CD4-positive, alpha-beta T cell treated with Interleukin-10 for 1 hour (primary cell): ENCODE measurements at places on chromosomes 5 and 9.
A peak's percentile ranks its signal among the peaks of the same experiment; 100 is the strongest.

DNA sequence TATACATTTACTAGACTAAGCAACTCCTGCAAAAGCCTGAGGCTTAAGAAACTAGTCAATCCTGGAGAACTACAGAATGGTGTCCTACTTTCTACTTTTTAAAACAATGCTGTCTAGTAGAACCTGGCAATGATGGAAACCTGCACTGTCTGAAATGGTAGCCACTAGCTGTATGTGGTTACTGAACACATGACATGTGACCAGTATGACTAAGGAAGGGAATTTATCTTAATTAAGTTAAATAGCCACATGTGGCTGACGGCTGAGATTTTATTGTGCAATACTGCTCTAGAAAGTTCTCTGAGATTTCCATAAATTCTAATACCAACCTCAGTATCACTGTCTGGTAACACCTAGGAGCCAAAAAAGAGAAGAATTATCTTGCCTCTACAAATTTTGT is 44.9 kb upstream of the RAPGEF6 start:
- no peak for DNase-seq

- DNase-seq = no peak
Measured at GRCh38 chr5:159913048-159913447, 3.2 kb upstream of the ADRA1B start.

DNA sequence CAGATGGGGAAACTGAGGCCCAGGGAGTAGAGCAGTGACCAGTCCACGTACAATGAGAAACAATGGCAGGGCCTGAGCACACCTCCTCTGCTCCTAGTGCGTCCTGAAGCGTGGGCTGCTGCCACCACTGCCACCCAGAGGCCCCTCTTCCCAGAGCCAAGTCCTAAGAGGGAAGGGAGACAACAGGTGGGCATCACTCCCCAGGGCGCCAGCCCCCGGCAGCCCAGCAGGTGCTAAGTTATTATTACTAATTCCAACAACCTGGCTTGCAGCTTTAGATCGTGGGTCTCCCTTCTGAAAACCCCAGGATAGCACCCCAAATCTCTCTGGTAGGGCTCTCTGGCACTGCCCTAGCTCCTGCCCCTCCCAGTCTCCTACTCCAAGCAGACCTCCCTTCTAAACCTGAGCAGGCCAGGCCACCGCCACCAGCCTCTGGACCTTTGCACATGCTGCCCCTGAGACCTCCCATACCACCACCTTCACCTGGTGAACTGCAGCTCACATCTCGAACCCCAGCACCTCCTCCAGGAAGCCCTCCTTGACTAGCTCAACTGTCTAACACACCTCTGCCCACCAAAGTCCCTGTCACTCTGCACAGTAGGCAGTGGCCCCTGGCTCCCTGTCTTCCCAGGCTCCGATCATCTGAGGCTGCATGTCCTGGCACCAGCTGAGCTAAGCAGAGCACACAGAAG is 65.8 kb downstream of the VAV2 start:
- DNase-seq = no peak

GRCh38 chr5:9483243-9483642 is 62.6 kb downstream of the SEMA5A start:
- DNase-seq = no peak

- no peak for DNase-seq
Measured at GRCh38 chr5:36605241-36605640, 1.2 kb upstream of the SLC1A3 start.

GRCh38 chr9:33850267-33850629 is 33.3 kb downstream of the UBE2R2 start:
- no peak for DNase-seq

- DNase-seq = no peak
Measured at GRCh38 chr9:127021664-127022363, 100.6 kb downstream of the ANGPTL2 start.

DNA sequence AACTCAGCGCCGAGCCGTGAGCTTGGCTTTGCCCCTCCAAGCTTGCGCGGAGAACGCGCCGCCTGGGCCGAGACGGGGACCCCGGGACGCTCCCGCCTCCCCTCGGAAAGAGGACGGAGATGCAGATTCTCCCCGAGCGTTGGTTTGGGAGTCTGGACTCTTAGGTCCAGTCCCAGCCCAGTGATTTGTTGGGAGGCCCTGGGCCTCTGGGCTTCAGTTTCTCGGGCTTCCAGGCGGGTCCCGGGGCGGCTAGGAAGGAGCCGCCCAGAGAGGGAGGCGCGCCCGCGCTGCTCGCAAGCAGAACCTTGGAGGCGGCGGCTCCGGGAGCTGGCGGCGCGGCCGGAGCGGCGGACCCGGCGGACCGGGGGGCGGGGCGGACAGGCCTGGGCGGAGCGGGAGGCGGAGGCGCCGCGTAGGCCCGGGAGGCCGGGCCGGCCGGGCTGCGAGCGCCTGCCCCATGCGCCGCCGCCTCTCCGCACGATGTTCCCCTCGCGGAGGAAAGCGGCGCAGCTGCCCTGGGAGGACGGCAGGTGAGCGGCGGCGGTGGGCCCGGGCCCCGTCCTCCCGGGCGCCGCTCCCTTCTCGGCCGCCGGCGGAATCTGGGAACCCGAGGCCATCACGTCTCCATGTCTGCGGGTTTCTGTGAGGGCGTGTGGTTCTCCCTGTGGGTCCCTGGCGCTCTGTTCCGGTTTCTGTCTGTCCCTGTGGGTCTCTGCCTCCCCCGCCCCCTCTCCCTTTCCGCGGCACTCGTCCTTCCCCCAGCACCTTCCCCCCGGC is at the start of gene B4GALT7:
Gene B4GALT7 (plus strand): TSS at position 402 of the 777 bp plus-strand sequence. CDS start 79 bp downstream, at position 481.
- peak; percentile 82 for DNase-seq

- DNase-seq = peak; percentile 34
Measured at GRCh38 chr5:179974946-179975712, 67.4 kb upstream of the TBC1D9B start.

DNA sequence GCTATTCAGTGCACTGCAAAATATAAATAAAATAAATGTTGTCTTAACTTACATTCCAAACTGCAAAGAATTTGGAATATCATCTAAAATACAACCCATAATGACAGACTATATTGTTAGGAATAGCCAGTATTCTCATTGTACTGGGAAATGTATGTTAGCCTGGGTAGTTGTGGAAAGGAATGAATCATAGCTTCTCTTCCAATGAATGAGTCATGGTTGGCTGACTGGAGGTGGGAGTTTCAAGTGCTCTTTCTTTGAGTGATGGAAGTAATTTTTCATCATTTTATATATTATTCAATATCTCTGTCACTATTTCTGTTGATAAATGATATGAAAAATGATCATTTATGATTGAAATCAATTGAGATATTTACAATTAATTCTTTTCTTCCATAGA is 158.6 kb upstream of the ARRDC3 start:
- no peak for DNase-seq

- no peak for DNase-seq
Measured at GRCh38 chr5:2453781-2454180, 297.7 kb downstream of the IRX2 start.

GRCh38 chr5:165325221-165325620 is 1819.8 kb downstream of the MAT2B start:
- DNase-seq = no peak

- DNase-seq = no peak
Measured at GRCh38 chr5:59069438-59070079, 486.7 kb downstream of the RAB3C start.

DNA sequence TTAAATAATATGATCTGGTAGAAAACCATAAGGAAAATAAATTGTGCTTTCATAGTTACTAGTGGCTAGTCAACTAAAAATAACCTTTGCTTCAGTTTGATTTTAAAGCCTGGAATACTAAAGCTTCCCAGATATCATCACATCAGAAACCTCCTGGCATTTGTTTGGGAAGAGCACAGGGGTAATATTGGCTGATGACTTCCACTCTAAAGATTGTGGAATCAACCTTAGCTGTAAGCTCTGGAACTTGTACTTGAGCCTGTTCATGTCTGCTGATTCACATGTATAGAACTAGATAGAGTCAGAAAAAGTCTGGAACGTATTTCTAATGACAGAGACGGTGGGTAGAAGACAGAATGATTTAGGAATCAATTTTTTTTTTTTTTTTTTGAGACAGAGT is 345.0 kb downstream of the CWC27 start:
- DNase-seq = no peak

DNA sequence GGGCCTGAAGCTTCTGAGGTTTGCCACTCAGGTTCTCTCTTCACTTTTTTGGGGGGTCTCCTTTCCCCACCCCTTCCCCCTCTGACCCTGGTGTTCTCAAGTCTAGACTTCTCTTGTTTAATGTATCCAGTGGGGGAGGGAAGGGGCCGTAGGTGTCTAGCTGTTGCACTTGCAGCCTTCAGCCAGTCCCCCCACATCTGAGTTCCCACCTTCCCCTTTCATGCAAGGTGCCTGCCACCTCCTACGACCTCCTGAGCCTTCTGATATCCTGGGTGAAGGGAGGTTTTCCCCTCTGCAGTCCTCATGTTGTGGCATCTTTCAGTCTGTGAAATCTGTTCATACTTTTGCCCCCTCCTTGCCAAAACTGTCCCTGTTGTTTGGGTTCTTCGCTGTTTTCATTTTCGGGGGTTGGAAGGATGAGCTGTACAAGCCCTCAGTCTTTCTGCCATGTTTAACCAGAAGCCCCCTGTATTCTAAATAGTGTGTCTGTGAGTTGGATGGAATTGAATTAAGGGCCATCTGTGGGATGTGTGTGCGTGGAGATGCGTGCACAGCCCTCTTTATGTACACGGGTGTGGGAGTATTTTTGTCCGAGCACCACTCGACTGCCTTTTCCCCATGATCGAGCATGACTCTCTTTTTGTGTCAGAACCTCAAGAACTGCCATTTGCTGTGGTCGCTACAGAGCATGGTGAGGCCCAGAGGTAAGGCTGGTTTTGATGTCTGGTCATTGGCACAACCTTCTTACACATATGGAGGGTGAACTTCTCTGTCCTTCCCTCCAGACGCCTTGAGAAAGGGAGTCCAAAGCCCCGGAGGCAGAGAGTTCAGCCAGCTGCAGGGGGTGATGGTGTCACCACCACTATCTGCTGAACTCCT is 23.6 kb downstream of the PRRC2B start:
- DNase-seq = no peak

DNA sequence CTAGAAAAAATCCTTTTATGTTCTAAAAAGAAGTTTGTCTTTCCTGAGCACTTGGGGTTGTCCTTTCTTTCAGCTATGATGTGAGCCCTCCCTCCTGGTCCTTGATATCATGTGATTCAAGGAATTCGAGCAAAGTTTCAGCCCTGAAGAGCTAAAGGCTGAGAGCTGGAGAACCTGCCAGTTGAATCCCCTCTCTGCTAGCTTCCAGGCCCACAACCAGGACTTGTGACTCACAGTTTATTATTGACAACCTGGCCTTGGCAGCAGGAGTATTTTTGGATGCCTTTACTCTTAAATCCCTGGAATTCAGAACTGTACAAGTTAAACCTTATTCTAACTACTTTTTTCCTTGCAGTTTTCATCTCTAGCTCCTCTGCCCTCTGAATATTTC is 182.8 kb downstream of the SPOCK1 start:
- no peak for DNase-seq

DNA sequence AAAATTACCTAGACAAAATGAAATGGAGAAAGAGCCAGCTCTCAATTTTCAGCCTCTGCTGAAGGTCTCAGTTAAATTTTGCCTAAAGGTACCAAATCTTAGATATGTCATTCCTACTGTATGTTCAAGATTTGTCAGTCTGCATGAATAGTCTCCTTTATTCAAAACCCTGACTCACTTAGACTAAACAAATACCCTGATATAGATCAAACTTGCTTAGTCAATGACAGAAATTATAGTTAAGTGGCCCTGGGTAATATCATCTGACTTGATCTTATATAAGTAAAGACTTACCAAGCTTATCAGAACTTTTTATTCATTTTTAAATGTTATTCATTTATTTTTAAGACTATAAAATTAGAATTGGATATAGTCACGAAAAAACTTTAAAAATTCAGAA is 12.2 kb downstream of the MEGF9 start:
- no peak for DNase-seq

DNA sequence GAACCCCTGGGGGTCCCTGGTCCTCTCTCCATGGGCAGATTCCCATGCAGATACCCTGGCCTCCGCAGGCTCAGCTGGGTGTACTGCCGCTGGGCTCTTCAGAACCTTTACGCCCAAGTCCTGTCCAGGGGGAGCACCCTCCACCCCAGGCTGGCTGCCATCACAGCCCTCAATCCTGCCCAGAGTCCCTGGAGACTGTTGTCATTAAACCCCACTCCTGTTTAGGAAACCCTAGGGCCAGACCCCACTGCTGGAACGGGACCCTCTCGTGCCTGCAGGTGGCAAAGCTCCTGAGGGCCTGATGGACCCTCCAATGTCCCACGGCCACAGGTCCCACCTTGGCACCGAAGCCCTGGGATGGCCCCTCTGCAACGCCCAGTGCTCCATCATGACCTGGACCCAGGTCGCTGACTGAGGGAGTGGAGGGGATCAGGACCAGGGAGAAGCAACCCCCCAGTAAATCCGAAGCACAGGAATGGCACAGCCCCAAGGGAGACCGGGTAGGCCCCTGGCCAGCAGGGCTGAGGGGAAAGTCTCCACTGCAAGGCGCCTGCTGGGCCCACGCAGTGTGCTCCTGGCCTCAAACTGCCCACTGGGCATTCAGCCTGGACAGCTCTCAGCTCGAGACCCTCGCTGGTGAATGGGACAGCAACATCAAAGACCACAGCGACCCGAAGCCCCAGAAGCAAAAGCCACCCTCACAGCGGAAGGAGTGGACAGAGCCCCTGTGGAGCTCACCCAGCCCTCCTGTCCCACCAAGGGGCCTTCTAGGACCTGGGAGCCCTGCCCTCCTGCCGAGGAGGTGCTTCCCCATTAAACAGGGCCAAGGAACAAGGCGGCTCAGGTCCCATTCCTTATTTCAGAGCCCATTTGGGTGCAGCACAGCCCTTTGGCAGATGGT is 8.3 kb downstream of the ZDHHC11B start:
- no peak for DNase-seq

- DNase-seq = no peak
Measured at GRCh38 chr5:62600560-62601252, 22.1 kb downstream of the LRRC70 start.
